ENCODE measurements at places on chromosomes 13 and 19.

DNA sequence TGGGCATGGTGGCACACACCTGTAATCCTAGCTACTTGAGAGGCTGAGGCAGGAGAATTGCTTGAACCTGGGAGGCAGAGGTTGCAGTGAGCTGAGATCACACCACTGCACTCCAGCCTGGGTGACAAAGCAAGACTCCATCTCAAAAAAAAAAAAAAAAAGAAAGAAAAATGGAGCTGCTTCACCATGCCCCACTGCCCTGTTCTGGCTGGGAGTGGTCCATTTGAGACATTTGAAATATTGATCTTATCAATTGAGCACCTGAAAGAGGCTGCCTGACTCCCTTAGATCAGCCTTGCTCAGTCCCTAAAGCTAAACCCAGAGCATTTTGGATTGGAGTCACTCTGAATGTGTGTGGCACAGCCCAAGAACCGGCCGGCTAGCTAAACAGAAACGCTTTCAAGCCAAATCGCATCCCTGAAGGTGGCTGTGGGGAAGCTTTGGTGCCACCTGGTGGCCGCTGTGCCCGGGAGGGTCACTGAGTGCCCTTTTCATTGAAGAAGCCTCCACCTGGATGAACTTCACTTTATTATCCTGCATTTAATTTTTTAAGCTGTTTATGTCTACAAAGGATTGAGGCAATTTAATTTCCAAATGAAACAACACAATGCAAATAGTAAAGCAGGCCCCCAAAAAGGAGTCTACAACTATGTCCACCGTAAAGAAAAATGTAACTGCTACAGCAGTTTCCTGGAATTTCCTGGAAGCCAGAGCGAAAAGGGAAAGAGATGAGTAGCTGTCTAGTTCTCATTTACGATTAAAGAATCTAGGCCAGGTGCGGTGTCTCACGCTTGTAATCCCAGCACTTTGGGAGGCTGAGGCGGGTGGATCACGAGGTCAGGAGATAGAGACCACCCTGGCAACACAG lies 53.1 kb upstream of the SERPINE3 start:
- DNase-seq: peak; percentile 67

GRCh38 chr13:72864142-72865011 lies 82.4 kb downstream of the PIBF1 start:
- peak; percentile 46 for DNase-seq

DNA sequence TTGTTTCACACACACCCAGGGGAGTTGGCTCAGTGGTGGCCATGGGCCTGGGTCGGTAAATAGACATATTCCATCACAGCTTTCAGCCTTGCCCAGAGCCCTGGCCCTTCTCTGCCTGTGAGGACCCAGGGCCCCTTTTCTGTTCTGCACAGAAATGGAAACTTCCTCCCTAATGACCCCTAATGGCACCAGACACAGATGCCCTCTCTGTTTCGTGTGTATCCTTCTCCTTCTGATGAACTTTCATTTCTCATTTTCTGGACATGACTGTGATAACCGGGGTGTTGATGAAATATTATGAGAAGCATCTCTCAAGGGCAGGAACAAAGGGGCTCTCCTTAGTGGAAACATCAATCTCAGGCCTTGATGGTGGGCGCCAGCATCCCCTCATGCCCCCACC lies 12.8 kb downstream of the LILRA1 start:
- no peak for DNase-seq

- DNase-seq: no peak
These were observed 152.6 kb upstream of the KL start for GRCh38 chr13:32863596-32863995.

- DNase-seq: no peak
These were observed 69.6 kb downstream of the ERCC5 start for GRCh38 chr13:102915393-102915930.

- no peak for DNase-seq
These were observed 45.8 kb downstream of the TNFSF13B start for GRCh38 chr13:108315273-108315672.

DNA sequence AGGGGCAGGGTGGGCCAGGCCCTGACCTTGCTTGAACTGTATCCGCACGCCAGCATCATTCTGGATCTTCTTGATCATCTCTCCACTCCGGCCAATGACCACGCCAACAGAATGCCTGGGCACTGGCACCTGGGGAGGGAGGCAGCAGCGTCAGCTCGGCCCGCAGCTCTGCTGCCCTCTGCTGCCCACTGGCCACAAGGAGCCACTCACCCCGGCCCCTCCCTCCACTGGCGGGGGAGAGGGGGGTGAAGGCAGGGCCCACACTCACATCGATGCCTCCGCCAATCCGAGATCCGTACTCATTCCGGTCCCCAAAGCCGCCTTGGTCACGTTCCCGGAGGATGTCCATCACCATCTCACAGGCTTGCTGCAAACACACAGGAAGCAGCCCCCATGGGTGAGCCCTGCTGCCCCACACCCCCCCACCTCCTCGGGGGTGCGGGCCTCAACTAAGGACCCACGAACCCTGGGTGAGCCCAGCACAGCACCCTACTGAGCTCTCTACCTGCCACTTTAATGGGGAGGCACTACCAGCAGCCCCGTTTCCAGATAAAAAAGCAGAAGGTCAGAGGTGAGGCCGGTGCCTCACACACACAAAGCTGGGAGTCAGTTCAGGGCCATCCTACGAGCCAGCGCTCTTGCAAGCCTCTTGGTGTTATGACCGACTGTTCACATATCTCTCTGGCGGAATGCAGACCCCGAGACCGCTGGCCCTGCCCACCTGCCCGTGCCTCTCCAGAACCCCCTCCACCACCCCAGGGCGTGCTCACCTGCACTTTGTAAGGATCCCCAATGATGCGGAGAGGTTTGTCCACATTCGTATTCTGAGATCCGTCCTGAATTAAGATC lies 6.7 kb downstream of the KHSRP start:
- DNase-seq: peak; percentile 13
